ENCODE measurements at places on chromosomes 3 and 15. TPM values are rescaled to one million over a fixed set of nuclear protein-coding genes. Genes with fewer than 3 reads are reported as not detected.

Gene GTPBP8
- total RNA-seq, result 15.4 TPM

Gene ROBO2
- total RNA-seq, result 0.19 TPM

Gene TGM4
- total RNA-seq, result not detected

Gene TM4SF18
- total RNA-seq, result 2.7 TPM

Gene CLPX
- 87.2 TPM for total RNA-seq

Gene CD200
- 0.62 TPM for total RNA-seq

Gene TRIM42
- total RNA-seq, result not detected

Gene ATOSA
- 55.0 TPM for total RNA-seq

Gene TUSC2
- 43.6 TPM for total RNA-seq

Gene CCRL2
- 1.7 TPM for total RNA-seq

Gene CLSTN2
- total RNA-seq, result 1.5 TPM

Gene HTR3E
- not detected for total RNA-seq

Gene CSPG5
- total RNA-seq, result 0.32 TPM

Gene ZBTB38
- 96.4 TPM for total RNA-seq

Gene KIF23
- 0.69 TPM for total RNA-seq

Gene SCG5
- total RNA-seq, result not detected

Gene HCLS1
- 9.9 TPM for total RNA-seq

Gene KLHL6
- 0.42 TPM for total RNA-seq

Gene PFN2
- 342 TPM for total RNA-seq

Gene ALPK3
- total RNA-seq, result 461 TPM

Gene GOLGA6L4
- total RNA-seq, result 0.81 TPM

Gene RPL32
- total RNA-seq, result 1,418 TPM

Gene PLCH1
- not detected for total RNA-seq

Gene WDR93
- total RNA-seq, result not detected

Gene PLS1
- total RNA-seq, result 0.52 TPM

Gene ARHGEF26
- total RNA-seq, result 1.8 TPM

Gene ACSBG1
- total RNA-seq, result not detected

Gene ENTPD3
- total RNA-seq, result 0.30 TPM

Gene SLC51B
- not detected for total RNA-seq

Gene PODXL2
- 1.4 TPM for total RNA-seq

Gene TEX9
- 0.32 TPM for total RNA-seq

Gene ANO10
- total RNA-seq, result 16.1 TPM

Gene SPTSSB
- not detected for total RNA-seq

Gene NR2E3
- not detected for total RNA-seq

Gene CEMIP
- total RNA-seq, result 0.17 TPM

Gene PLSCR2
- total RNA-seq, result not detected

Gene BUB1B
- 1.0 TPM for total RNA-seq

Gene NOX5
- total RNA-seq, result not detected

Gene ACTRT3
- total RNA-seq, result 0.74 TPM

Gene DUOXA2
- total RNA-seq, result not detected
